Astrocyte of the spinal cord (primary cell): ENCODE measurements at places on chromosomes 7 and 10.
A peak's percentile ranks its signal among the peaks of the same experiment; 100 is the strongest.

DNA sequence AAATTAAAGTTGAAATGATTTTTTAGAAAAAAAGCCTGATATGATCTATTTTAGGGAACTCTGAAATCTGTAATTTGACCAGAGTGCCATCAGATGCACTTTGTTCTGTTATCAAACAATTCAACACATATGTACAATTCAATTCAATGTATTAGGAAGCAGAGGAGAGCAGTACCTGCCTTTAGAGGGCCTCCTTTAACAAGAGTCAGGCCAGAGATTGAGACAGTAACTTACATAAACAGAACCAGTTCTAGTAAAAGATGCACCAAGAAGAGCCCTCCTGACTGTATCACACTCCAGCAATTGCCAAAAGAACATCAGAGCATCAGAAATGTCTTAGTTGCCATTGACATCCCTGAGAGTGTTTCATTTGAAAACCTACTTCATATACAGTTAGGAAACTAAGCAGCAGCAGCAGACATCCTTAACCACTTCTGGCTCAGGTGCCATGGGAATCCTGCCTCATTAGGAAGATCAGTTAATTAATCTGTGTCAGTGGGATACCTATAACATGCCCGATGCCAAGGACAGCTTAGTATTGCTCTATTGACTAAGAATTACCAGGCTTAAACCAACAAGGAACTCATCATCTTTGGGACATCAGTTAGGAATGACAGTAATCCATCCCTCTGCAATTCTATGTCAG lies 1222.6 kb upstream of the LRRN3 start:
- DNase-seq = no peak

- peak; percentile 72 for DNase-seq
Observed at GRCh38 chr10:77351386-77351785, 286.2 kb downstream of the KCNMA1 start.

- no peak for DNase-seq
Observed at GRCh38 chr10:107767185-107767584, 602.7 kb upstream of the SORCS1 start.

DNA sequence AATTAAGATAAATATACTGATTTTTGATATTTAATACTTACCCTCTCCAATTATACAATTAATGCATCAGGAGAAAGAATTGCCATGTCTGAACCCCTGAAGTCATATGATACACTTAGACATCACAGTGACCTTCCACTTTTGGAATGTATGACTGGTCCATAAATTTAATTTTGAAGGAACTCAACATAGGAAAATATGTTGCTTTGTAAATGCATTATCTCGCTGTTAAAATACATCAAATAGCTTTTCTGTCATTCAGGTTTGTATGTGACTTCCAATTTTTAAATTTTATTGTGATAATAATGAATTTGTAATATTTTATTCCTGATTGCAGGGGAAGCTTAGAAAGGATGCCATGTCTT lies 631.9 kb upstream of the ANKRD30A start:
- peak; percentile 56 for DNase-seq

- no peak for DNase-seq
Observed at GRCh38 chr7:47914717-47915615, 33.3 kb downstream of the PKD1L1 start.

GRCh38 chr10:122102869-122103525 lies 114.0 kb downstream of the TACC2 start:
- no peak for DNase-seq

DNA sequence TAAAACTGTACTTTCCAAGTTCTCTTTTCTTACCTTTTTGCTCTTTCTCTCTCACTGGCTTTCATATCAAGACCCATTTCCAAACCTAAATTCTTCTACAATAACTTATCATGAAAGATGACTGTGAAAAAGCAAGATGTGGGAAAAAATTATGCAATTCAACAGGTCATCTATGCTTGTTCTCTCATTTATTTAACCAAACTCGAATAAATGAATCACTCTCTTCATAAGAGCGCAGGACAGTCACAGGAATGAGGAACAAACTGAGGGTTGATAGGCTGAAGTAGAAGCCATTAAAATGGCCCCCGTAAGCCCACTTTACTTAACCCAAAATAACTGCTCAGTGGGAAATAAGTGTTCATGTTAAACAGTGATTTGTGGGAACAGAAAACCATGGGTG lies 1289.7 kb upstream of the SORCS1 start:
- DNase-seq = no peak
